ENCODE measurements at places on chromosomes 12 and 14.

- DNase-seq, result no peak
Measured at GRCh38 chr12:114703060-114703493, 19.1 kb upstream of the TBX3 start.

DNA sequence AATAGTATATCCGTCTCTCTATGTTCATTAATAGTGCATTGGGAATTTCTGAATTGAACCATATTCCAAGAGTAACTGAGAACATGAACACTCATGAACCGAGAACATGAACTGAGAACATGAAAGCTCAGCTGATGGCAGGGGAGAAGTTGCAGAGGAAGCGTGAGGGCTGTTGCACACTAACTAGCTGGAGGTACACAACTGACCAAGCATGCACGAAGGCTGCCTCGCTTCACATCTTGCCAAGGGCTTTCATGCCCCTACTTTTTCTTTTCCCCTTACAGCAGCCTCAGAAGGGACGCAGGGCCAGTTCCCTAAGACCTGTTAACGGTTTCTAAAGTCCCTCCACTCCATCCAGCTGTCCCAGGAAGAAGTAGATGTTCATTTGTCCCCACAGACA, 4.3 kb downstream of the RNASE1 start:
- no peak for DNase-seq

- DNase-seq, result no peak
Measured at GRCh38 chr14:64860039-64860438, 19.7 kb downstream of the SPTB start.

GRCh38 chr14:95711476-95712176, 2.3 kb downstream of the TCL1A start:
- DNase-seq, result no peak

GRCh38 chr12:117733549-117733805, 235.3 kb downstream of the KSR2 start:
- no peak for DNase-seq

- DNase-seq, result no peak
Measured at GRCh38 chr14:55802986-55803872, 223.2 kb downstream of the KTN1 start.

- DNase-seq, result no peak
Measured at GRCh38 chr12:67980391-67980790, 8.9 kb upstream of the IFNG-AS1 start.

DNA sequence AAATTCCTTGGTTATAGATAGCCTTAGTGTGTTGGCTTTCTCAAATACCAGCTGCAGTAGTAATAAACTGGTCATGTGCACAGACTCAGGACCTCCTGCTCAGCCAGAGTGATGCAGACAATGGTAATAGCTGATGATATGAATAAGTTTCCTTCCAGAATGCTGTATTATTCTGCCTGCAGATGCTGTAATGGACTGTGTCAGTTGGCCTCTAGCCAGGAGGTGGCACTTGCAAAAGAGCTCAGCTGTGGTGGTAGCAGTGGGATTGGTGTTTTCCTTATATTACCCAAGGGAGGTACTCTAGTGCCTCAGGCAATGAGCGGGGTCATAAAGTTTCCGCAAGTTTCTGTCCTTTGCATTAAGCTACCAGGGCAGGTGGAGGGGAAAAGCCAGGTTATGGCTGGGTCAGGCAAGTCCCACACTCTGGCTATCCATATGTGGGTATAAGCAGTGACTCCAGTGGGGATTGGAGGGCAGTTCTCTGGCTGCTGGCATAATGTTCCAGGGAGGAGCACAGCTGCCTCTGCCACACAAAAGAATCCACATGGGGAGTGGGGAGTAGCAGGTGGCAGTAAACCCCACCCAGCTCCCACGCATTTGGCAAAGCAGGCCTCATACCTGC, 14.0 kb upstream of the MUCL1 start:
- no peak for DNase-seq

DNA sequence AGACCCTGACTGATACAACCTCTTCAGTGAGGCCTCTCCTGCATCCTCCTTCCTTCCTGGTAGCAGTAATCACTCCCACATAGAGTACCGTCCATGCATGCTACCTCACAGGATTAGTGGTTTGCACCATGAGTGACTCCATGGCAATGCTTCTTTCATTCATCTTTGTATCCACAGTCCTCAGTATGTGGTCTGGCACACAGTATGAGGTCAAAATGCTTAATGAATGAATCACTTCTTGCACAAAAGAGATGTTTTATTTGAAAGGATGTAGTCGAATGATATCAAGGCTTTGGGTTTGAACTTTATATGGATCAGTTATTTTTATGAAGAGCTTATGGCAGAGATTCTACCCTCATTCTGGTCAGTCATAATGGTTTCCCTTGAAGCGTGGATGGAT, 42.2 kb downstream of the KCNA5 start:
- DNase-seq, result no peak

- DNase-seq, result no peak
Measured at GRCh38 chr12:29676676-29677075, 107.1 kb downstream of the TMTC1 start.

DNA sequence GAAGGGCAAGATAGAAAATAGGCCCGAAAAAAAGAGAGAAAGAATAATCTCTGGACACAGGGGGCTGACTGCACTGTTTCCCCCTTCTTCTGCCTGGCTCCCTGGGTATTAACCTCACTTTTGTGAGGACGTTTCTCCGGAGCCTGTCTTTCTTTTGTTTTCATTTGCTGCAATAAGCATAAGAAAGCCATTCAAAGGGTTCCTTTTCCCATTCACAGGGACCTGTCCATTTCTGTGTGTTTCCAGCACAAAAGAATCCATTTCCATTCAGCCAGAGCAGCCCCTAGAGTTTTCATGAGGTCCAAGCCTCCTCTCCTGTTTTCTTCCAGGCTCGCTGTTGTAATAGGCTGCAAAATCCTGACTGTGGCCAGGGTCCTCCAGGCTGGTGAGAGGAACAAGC, 16.8 kb downstream of the PLXNC1 start:
- DNase-seq, result no peak

Measured in stimulated activated CD8-positive, alpha-beta memory T cell treated with anti-CD3 and anti-CD28 coated beads, Interleukin-4, amount 100 ng/mL, for 1 hour (primary cell).